ENCODE measurements at places on chromosomes 5 and 9. TPM values are rescaled to one million over a fixed set of nuclear protein-coding genes. Genes with fewer than 3 reads are reported as not detected.

GRCh38 chr5:55551358-55551757 lies 16.6 kb upstream of the PLPP1 start:
- no peak for DNase-seq

GRCh38 chr5:178644826-178645545 lies 18.1 kb upstream of the CLK4 start:
- no peak for DNase-seq

- no peak for DNase-seq
Observed at GRCh38 chr9:121331992-121332685, 37.9 kb downstream of the STOM start.

GRCh38 chr9:34555002-34555348 lies 32.2 kb upstream of the ENHO start:
- DNase-seq: no peak

DNA sequence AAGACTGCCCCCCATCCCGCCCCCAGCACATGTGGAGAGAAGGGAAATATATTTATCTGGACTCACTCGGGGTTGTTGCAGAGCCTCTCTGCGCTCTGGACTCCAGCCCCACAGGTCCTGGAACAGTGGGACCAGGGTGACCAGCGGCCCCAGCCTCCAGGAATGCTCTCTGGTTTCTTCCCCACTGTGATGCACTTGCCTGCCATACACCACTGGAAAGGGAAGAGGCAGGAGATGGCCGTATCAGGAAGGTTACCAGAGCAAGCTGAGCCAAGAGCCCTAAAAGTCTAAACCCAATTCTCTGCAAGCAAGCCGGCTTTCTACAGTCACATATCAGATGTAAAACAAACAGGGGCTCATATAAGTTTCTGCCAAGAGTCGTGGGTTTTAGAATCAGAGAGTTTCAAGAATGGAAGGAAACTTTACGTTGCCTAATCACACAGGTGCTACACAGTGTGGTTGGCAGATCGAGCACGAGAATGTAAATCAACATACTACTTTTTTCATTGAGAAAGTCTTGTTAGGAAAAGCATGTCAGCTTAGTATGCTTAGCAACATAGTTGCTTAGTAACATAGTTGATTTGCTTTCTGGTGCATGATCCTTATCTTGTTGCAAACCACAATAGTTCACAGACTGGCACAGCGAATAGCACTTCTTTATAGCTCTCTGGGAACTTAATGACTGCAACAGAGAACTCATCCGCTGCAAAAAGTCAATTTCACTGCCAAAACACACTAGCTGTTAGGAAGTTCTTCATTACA lies 201.2 kb downstream of the TARS1 start:
- DNase-seq: no peak

KCNIP1 gene
- total RNA-seq: not detected

CTSV gene
- total RNA-seq: 3.1 TPM

ORM1 gene
- total RNA-seq: not detected

Data from esophagus squamous epithelium (tissue), 5 donors.